Epithelial cell of esophagus (primary cell): ENCODE measurements at places on chromosomes 16 and 17.

GRCh38 chr17:62693616-62694409 is 66.3 kb downstream of the MRC2 start:
- peak; percentile 58 for DNase-seq

DNA sequence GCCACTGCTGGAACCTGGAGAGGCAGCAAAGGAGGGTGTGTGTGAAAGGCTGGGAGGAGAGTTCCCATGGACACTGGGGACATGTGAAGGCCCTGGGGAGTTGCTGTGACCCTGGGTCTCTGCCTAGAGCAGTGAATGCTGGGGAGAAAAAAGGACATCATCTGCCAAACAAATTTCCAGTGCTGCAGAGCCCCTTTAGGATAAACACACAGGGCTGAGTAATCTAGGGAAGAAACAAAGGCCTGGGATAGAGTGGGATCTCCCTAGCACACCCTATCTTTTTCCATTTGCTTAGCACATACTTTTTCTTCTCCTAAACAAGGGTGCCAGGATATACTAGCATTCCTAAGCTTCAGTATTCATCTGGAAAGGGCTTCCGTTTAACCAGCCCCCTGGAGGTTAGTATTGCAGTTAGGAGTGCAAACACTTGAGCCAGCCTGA is 3.3 kb upstream of the HIGD1B start:
- no peak for DNase-seq

GRCh38 chr16:69839240-69839688 is 77.1 kb downstream of the WWP2 start:
- DNase-seq, result no peak

DNA sequence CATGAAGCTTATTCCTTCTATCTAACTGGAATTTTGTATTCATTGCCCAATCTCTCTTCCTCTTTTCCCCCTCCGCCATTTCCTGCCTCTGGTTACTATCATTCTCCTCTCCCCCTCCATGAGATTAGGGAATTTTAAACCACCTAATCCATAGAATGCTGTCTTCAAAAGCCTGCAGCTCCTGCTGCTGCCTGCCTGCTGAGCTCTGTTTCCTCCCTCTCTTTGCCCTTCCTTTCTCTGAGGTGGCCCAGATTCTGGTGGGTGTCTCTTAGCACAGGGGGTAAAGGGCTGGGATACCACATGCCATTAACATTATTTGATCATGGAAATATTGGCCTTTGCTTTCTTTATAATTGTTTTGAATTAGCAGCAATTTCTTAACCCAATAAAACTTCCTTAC is 241.6 kb downstream of the CNTNAP4 start:
- no peak for DNase-seq

DNA sequence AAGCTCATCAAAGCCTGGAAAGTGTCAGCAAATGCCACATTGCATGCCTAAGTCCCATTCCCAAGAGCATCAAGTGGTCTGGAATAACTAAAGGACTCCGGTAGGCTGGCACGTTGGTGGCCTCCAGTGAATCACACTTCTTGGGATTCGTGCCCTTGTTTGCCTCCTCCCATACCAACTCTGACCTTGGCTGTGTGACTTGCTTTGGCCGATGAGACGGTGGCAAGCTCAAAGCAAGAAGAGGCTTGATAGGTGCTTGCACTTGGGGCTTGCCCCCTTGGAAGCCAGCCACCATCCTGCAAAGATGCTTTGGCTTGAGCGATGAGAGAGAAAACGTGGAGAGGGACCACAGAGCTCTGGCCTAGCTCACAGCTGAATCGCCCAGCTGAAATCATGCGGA is 313.1 kb upstream of the ZFHX3 start:
- no peak for DNase-seq

GRCh38 chr17:73711184-73711583 is 66.9 kb upstream of the SDK2 start:
- DNase-seq, result no peak

DNA sequence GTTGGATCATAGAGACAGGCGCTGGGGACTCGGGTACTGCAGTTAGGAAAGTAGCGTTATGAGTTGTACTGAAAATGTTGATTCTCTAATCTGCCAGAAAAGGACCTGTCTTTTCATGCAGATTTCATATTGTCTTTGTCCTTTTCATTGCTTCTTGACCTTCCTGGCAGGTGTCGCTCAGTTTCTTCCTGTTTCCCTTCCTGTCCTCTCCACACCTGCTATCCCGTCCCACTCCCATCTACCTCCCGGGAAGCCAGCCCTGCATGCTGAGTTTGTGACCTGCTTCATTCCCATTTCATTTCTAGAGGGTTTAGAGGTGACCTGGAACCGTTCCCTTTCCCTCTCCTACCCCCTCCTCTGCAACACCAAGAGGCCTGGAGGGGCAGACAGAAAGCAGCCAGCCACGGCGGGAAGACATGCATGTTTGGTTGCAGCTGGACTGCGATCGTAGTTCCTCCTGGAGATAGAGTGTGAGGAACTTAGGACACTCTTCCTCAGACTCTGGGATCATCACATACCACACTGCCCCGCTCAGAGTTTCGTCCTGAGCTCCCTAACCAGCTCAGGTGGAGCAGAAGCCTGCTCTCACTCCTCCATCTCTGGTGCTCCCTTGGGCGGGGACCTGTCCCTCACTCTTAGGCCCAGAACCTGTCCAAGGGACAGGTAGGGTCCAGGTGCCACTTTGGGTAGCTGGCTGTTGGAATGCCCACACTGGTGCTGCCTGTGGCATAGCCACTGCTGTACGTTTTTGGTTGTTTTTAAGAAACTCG is 23.9 kb upstream of the ARHGAP23 start:
- no peak for DNase-seq

GRCh38 chr17:20226814-20227482 is 217.8 kb downstream of the SPECC1 start:
- peak; percentile 79 for DNase-seq

- no peak for DNase-seq
These were observed 24.8 kb downstream of the KPNA2 start for GRCh38 chr17:68060336-68060735.

- no peak for DNase-seq
These were observed 5.0 kb upstream of the CCL8 start for GRCh38 chr17:34314279-34314678.

- DNase-seq, result no peak
These were observed 6.7 kb upstream of the TPPP3 start for GRCh38 chr16:67399749-67400704.

- DNase-seq, result no peak
These were observed 7.0 kb upstream of the CDC42EP4 start for GRCh38 chr17:73318836-73319235.

DNA sequence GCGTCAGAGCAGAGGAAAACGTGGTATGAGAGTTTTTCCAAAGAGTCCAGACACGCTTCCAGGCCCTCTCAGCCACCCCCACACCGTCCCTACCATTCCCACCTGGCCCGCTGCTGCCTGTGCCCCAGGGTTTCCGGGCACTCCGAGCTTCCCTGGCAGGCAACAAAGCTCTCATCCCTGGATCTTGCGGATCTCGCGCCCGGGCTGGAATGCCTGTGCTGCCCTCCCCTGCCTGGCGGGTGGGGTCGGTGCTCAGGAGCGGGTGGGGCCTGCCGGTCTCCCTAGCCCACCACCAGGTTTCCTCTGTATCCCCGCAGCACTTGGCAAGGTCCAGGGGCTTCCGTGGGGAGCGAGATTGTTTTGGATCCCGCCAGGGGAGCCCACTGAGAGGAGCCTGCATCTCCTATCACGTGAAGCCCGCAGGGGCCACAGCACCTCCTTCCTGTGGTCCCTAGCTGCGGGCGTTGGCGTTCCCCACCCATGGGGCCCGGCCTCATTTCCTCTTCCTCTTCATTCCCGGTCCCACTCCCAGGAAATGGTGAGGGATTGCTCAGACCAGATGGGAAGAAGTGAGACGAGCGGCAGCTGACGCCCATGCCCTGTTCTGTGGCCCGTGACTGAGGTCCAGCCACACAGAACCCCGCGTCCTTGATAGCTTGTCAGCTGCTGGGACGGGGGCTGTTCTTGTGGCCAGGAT is 11.0 kb downstream of the TBC1D24 start:
- no peak for DNase-seq

DNA sequence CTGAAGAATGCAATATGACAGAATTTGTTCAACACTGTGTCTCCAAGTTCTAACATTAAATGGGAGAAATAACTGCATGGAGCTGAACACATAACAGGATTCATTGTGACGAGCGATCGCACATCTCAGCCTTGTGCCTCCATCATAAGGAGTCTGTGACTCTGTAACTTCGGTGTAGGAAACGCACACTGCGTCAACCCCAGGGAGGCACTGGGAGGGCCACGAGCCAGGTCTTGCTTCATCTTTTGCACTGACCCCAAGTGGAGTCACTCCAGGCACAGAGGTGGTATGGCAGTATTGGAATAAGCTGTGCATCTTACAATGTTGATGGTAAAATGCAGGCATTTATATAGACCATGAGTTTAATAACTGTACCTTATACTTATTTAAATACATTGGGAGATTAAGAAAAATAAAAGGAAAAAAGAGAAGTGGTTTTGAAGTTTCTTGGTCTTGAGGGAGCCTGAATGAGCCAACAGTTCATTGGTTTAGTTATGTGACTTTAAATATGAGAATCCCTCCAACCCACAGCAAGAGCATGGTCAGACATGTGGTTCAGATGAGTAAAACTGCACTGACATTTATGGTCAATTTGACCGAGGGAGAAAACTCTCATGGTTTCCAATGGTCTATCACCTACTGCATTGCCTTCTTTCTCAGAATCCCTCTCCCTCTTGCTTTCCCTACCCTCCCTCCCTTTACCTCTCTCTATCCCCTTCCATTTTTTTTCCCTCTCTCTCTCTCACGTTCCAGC is 5.7 kb upstream of the PMP22 start:
- no peak for DNase-seq

GRCh38 chr16:57471209-57471608 is 8.7 kb downstream of the POLR2C start:
- DNase-seq, result no peak

DNA sequence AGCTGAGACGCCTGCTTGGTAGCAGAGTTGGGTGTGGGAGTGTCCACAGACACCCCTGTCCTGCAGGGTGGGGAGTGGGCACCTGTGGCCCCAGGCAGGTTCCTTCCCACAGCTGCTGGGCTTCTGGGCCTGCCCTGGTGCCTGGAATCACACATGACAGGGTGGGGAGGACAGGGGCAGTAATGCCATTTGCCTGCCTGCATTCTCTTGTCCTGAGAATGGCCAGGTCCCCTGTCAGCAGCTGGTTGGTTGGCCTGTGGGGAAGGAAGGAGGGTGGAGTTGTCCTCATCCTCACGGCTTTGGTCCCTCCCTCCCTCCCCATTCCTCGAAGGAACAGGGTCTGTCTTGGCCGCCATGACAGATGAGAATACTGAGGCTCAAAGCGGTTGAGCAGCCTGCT is 5.2 kb downstream of the PRSS53 start:
- no peak for DNase-seq
